ENCODE measurements at places on chromosomes 6 and 20. TPM values are rescaled to one million over a fixed set of nuclear protein-coding genes. Genes with fewer than 3 reads are reported as not detected.
A peak's percentile ranks its signal among the peaks of the same experiment; 100 is the strongest.

- DNase-seq, result no peak
These were observed 156.9 kb upstream of the BEND3 start for GRCh38 chr6:107272246-107272645.

DNA sequence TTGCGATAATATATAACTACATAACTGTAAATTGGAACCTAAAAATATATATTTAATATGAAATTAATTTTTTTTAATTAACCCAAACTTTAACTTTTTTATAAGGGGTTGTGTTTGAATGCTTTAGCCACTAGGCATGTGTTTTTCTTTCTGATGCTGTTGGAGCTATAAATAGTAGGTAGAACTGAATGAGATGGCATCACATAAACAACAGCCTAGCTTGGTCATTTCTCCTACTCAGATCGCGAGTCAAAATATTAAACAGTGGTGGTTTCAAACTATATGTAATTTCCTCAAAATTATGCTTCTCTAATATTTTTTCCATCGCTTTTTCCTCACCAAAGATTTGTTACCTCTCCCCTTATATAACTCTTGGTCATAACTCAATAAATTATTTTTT lies 243.2 kb downstream of the ARID1B start:
- no peak for DNase-seq

GRCh38 chr6:143234734-143235133 lies 174.0 kb downstream of the AIG1 start:
- no peak for DNase-seq

The SNAP91 gene
- polyA plus RNA-seq, result not detected

DNA sequence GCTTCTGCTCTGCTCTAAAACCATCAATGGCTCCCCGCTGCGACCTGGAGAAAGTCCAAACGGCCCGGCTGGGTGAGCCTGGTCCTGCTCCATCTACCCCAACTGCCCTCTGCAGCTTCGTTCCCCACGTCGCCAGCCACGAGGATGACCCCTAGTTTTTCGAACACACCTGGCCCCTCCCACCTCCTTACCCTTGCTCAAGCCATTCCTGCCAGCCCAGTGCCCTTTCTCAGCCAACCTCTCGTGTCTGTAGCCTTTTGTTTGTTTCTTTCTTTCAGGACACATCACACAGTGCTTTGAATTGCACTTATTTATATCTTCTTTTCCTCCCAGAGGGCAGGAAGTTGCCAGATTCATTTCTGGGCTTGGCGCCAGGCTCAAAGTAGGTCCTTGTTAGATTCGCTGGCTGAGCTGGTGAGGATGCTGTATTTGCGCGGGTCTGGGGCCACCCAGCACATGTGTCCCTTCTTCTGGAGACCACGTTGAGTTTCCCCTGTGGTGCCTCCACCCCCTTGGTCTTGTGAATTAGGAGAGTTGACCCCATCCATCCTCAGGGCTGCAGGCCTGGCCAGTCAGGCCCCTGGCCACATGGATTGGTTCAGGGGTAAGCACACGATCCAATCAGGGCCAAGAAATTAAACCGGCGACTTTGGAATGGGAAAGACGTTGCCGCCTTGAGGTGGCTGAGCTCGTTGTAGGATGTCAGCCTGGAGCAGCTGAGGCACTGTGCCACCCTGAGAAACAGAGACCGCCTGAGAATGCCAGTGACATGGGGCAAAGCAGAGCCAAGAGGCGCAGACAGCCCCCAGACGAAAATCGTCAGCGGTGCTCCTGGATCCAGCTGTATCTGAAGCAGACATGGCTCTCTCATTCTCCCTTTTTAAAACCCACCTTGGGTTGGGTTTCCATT lies 156.0 kb downstream of the CEBPB start:
- peak; percentile 24 for DNase-seq

The FRK gene
- not detected for polyA plus RNA-seq

- DNase-seq, result no peak
These were observed 183.1 kb downstream of the PRDM13 start for GRCh38 chr6:99789767-99790166.

GRCh38 chr6:17299750-17300149 lies 18.6 kb downstream of the RBM24 start:
- DNase-seq, result no peak

GRCh38 chr6:1311400-1312202 lies at the start of gene FOXQ1:
Gene FOXQ1, plus strand, starts transcription at chr6:1312098. Its CDS starts 607 bp downstream, at chr6:1312705.
- DNase-seq, result no peak

The SMLR1 gene
- polyA plus RNA-seq, result not detected

The NOX3 gene
- not detected for polyA plus RNA-seq

All from naive thymus-derived CD4-positive, alpha-beta T cell (primary cell).